Osteoblast (primary cell): ENCODE measurements at places on chromosomes 11 and 22. TPM values are rescaled to one million over a fixed set of nuclear protein-coding genes. Genes with fewer than 3 reads are reported as not detected.
A peak's percentile ranks its signal among the peaks of the same experiment; 100 is the strongest.

Gene GGTLC2
- total RNA-seq: not detected in 2 replicates

Gene ADM2
- total RNA-seq: 9.1 and 9.4 TPM in 2 replicates

Gene TCN1
- total RNA-seq: not detected in 2 replicates

Gene LRRC32
- total RNA-seq: 37.6 and 41.3 TPM in 2 replicates

Gene OR51I2
- total RNA-seq: not detected in 2 replicates

Gene ALDH3B1
- 59.5 and 63.0 TPM in 2 replicates for total RNA-seq

DNA sequence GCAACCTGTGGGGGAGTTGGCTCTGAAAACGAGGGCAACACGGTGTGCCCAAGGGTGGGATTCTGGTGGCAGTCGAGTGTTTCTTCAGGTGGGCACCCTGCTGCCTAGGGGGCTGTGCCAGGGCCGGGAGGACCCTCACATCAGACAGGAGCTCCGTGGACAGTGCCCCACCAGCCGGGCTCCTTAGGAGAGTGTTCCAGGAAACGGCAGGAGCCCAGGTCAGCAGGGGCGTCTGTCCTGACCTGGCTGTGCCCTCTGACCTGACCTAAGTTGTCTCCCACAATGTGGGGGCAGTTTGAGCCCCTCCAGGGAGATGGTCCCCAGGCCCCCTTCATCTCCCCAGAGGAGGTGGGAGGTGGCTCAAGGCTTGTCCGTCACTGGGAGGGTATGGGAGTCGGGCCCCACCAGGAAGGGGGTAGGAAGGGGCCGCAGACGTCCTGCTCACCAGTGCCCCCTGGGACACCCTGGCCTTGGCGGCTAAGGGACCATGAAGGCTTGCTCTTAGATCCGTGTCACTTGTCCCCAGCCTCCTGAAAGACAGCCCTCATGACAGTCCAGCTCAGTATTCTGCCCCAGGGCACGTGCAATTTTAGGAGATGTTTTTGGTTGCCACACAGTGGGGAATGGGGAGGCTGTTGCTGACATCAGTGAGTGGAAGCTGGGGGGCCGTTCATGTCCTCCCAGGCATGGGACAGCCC, 32.2 kb upstream of the GAL start:
- DNase-seq: peak; percentile 42

DNA sequence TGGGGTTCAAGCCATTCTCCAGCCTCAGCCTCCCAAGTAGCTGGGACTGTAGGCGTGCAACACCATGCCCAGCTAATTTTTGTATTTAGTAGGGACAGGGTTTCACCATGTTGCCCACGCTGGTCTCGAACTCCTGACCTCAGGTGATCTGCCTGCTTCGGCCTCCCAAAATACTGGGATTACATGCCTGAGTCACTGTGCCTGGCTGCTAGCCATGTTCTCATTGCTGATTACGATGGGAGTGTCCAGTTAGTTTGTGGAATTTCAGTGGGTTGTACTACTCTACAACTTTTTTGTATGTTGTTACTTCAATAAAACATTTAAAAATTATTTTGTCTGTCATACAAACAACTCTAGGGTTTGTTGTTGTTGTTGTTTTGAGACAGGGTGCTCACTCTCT, 4.8 kb upstream of the VPS11 start:
- DNase-seq: peak; percentile 68

GRCh38 chr11:119266063-119266462, 50.9 kb downstream of the MCAM start:
- DNase-seq: no peak

- DNase-seq: peak; percentile 91
Observed at GRCh38 chr22:30920407-30920806, 48.2 kb downstream of the MORC2 start.

- DNase-seq: no peak
Observed at GRCh38 chr11:27570542-27570941, 64.0 kb upstream of the LIN7C start.

DNA sequence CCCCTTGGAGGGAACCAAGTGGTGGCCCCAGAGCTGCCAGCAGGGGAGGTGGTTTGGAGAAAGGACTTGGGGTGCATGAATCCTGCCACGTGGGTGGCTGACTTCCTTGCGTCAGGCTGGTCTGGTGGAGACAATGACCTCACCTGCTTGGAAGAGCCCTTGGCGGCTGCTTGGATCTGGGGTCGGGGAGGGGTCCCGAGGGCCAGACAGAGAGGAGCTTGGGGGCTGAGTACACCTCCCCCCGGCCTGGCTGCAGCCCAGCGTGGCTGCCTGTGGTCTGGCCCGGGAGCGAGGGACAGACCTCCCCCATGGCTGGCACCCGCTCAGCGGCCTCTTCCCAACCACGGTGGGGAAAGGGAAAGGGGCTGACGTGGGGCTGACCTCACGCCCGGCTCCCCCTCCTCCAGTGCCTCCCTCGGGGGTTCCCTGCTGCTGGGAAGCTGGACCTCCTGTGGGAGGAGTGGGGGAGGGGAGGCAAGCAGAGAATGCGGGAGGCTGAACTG, 13.8 kb downstream of the LIF start:
- no peak for DNase-seq

GRCh38 chr11:71574418-71574817, 8.3 kb downstream of the KRTAP5-11 start:
- no peak for DNase-seq

GRCh38 chr11:87432022-87432421, 394.3 kb downstream of the TMEM135 start:
- DNase-seq: no peak

DNA sequence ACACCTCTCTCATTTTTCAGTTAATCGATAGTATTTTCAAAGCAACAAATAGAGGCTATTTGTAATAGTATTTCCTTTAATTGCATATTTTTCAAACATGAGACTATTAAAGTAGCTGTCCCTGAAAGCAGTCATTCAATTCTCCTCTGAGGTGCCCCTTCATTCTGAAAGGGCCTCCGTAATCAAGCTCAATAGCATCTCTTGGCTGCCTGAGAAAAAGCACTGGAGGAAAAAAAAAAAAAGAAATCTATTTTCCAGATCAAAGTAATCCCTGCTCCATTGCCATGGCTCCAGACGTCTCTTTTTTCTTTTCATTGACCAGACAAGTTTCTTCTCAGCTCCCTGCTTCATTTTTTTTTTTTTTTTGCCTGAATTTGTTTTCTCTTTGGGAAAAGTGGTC, 154.5 kb upstream of the BLID start:
- no peak for DNase-seq

DNA sequence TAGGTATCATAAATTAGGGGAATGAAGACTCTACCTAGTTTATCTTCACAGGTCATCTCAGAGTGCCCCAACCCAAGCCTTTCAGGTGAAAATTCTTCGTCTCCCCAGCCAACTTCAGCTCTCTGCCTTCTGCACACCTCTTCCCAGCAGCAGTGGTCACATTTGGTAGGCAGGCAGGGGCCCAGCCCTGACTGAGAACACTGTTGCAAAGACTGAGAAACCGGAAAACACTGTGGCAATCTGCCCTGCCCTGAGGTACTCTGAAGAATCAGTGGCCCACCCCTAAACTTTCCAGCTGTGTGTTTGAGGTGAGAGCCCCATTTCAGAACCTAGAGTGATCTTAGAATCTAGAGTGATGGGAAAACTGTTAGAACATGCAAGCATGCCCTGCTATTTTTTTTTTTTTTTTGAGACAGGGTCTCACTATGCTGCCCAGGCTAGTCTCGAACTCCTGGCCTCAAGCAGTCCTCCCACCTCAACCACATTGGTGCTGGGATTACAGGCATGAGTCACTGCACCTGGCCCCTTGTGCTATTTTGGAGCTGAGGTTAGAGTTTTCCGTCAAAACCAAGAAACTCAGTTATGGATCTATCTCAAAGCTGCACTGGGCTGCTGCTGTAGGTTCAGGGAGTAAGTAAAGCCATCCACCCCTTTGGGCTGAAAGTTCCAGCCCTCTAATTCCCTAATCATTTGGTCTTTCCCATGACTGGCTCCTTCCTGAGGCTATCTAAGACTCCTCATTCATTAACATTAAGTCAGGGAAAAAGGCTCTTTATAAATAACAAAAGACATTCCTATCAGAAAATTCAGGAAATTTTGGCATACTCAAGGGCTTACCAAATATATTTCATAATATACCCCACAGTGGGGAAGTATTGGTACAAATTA, 1.7 kb upstream of the LDHA start:
- DNase-seq: no peak

- no peak for DNase-seq
Observed at GRCh38 chr11:70448983-70449567, 50.7 kb downstream of the CTTN start.

DNA sequence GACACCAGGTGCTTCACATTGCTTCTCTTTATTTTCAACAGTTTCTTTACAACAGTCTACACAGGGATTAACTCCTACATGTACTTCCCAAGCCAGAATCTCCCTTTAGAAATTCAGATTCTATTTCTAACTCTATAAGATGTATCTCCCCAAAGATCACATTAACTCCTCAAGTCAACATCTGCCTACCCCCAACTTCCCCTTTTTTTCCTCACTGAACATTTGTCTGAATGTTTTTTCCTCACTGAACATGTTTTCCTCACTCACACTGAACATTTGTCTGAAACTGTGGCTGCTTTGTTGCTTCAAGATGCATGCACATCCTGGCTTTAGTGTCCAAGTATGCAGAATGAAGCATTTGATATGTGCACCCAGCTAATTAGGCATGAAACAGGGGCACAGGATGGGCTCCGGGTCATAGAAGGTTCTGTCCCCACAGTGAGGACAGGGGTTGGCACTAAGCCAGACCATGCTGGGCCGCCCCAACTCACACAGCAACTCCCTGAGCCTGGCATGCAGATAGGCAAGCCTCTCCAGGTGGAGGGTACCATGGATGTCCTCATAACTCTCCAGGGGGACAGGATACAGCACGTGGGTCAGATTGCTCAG, 11.3 kb downstream of the PRAME start:
- DNase-seq: no peak

DNA sequence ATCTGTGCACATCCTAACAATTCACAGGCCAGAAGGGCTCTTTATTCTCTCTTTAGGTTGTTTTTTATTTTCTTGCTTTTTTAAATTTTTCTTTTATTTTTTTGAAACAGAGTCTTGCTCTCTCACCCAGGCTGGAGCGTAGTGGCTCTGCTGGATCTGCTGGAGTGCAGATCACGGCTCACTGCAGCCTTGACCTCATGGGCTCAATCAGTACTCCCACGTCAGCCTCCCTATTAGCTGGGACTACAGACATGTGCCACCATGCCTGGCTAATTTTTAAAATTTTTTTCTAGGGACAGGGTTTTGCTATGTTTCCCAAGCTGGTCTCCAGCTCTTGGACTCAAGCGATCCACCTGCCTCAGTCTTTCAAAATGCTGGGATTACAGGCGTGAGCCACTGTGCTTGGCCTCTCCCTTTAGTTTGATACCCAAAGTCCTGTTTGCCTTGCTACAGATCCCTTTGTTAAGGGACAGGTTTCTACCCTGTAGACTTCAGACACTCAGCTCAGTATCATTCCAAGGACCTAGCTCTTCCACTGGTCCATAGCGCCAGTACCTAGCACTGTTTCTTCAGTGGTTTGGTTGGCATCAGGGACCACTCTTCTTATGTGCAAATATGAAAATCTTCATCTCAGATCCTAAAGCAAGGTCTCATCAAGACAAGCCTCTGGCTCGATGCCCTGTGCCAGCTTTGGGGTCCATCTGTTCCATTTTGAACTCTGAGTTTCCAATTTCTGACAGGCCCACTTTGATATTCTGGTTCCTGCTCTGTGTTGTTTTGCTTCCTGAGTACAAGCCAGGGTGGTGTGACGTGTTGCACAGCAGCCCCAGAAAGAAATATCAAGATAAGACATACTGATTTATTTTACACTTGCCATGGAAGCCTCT, 211.7 kb downstream of the FAT3 start:
- DNase-seq: no peak

DNA sequence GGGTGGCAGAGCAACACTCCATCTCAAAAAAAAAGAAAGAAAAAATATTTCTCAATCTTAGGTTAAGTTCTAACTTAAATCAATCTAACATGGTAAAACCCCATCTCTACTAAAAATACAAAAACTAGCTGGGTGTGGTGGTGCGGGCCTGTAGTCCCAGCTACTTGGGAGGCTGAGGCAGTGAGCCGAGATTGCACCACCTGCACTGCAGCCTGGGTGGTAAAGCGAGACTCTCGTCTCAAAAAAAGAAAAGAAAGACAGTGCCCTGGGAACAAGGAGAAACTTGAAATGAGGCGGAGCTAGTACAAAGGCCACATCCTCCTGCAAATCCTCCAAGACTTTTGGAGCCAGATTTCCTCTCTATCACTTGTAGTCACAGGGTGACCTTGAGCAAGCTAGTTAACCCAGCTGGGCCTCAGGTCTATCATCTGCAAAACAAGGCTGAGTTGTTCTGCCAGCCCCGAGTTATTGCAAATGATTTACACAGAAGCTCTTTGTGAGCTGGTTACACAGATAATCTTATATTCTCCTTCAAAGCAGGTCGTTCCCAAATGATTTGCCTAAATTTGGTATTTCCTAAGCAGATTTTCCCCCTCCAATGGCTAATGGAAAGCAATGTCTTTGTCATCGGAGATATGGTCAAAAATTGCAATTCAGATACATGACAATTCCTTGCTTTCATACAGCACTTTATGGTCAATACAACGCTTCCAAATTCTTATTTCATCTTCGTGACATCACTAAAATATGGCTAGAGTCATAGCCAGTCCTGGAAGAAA, 1.9 kb downstream of the ANKRD54 start:
- DNase-seq: peak; percentile 18

GRCh38 chr22:42799461-42800405, 57.3 kb downstream of the ARFGAP3 start:
- DNase-seq: no peak

- DNase-seq: no peak
Observed at GRCh38 chr11:62269654-62270278, at the start of gene SCGB2A2. SCGB2A2 (plus strand) TSS chr11:62270158; CDS start chr11:62270217, 59 bp downstream.

GRCh38 chr22:44316393-44317122, 3.8 kb upstream of the SHISAL1 start:
- no peak for DNase-seq

- DNase-seq: no peak
Observed at GRCh38 chr11:64101461-64101860, 64.5 kb downstream of the MACROD1 start.

GRCh38 chr11:126800009-126800408, 200.6 kb downstream of the KIRREL3 start:
- peak; percentile 64 for DNase-seq

DNA sequence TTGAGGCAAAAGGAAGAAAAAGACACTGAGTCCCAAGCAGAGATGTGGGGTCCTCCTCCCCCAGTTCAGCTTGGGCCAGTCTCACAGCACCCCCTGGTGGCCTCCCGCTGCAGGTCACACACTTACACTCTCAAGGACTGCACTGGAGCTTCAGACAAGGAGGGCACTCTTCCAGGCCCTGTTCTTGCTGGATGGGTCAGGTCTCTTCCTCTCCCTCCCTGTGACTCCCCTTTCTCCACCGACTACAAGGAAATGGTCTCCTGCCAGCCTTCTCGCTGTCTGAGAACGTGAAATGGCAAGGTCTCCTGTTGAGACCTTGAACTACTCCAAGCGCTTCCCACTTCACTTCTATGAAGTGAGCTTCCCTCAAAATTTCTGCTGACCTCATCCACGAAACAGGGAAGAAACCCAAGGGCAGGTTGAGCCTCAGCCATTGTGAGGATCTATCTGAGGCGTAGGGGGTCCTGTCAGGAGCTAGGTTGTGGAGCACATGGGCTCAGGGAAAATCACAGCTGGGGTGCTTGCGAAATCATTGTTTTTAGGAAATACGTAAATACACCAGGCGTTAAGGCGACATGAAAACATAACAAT, 11.2 kb upstream of the IGLL1 start:
- no peak for DNase-seq
